ENCODE measurements at places on chromosomes 3 and 15.
A peak's percentile ranks its signal among the peaks of the same experiment; 100 is the strongest.

GRCh38 chr15:59251001-59251845 lies 44.6 kb downstream of the LDHAL6B start:
- no peak for DNase-seq

DNA sequence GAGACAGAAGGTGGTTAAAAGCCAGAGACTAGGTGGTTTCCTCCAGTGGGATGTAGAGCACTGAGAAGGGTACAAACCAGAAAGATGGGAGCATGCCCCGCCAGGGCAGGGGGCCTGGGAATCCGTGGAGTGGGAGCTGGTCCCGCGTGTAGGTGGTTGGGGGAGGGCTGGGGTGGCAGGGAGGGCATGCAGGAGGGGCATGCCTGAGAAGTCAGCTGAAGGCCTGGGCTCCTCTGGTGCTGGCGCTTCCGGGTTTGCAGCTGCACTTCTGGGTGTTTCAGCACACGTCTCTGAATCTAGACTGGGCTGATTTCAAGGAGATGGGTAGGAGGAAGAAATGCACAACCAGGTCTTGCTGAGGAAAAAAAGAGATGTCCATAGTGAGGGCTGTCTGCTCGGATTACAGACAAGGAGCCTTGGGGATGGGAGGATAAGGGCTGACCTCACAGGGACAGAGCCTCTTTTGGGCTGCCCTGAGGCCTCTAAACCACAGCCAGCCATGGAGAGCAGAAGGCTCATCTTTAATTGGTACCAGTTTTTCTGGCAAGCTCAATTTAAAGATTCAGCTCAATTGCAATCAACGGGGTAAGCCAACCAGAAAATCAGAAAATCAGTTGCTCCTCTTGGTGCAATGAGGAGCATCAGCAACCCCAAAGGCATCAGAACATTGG lies 151.9 kb downstream of the FAM43A start:
- DNase-seq: no peak

DNA sequence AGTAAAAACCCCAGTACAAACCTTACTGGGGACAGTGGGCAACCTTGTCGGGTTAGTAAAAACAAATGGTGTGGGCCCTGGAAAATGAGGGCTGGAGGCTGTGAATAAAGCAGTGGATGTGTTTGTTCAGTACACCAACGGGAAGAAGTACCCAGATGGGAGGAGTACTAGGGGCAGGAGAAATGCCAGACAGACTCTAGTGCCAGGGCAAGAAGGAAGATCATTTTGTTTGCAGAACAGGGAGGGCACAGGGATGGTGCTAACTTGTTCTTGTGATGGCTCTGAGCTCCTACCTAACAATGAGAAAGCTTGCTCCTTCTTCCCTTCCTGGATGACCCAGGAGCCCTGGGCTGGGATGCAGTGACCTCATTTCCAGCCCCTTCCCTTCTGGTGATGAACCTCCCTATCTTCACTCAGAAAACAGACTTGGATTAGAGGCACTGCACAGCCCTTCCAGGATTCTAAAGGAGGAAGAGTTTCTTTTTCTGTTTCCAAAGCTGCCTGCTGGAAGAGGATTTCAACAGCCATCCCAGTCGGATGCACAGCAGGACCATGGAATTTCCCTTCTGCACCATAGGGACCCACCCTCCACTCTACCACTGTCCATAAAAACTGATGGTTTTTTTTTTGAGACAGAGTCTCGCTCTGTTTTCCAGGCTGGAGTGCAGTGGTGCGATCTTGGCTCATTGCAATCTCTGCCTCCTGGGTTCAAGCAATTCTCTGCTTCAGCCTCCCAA lies 6.1 kb downstream of the RASSF1 start:
- no peak for DNase-seq

DNA sequence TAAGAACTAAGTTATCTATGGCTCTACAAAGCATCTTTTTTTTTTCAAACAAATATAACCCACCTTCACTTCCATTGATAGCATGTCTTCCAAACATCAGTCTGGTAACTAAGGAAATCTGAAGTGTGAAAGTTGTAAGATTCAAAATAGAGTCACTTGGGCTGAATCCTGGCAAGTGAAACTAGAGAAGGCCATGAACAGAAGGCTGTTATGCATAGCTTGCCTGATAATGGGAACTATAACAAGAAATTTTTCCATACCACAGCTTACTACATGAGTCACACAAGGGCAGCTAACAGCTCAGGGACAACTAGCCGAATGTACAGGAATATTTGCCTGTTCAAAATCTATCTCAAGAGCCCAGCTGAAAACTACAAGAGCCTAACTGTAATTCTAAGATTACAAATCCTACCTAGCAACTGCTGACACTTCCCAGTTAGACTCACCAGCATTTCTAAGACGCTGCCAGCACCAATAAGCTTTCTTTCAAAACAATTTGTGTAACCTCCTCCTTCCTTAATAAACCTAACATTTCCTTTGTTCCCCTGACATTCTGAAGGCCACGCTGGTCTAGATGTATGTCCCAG lies 1066.5 kb downstream of the PLOD2 start:
- DNase-seq: peak; percentile 76

DNA sequence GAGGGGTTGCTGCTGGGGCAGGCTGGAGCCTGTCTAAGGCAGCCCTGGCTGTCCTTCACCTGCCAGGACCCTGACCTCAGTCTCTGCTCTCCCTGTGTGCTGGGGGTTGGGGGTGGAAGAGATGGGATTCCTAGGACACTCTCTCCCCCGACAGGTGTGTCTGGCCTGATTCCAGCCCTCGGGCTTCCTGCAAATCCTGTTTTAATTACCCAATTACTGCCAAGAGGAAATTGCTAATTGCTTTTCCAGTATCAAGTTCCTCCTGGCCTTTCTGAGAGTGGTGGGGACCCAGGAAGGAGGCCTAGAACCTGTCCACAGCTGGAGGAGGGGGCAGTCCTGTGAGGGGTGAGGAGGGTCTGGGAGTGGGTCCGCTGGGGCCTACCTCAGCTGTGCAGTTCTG lies 15.8 kb downstream of the PLXNA1 start:
- DNase-seq: no peak

DNA sequence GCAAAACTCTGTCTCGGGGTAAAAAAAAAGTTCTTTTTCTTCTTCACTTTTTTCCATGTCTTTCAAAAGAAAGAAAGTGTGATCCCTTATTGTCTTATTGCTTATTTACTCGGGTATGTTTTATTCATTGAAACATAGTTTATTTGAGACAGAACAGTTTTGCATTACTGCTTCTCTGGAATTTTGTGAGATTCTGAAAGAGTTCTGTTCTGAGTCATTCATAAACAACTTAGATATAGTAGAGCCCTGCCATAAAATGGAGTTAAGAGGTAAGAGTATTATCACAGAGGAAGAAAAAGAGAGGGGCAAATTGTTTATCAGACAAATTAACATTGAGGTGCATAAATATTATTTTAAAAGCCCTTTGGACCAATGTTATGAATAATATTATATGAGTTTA lies 522.2 kb downstream of the ROBO2 start:
- DNase-seq: no peak

- DNase-seq: no peak
Measured at GRCh38 chr3:175326041-175326440, 466.9 kb downstream of the NAALADL2 start.

- peak; percentile 74 for DNase-seq
Measured at GRCh38 chr3:152272771-152273242, 4.1 kb downstream of the MBNL1 start.

- no peak for DNase-seq
Measured at GRCh38 chr3:88773766-88774165, 333.7 kb upstream of the EPHA3 start.
